ENCODE measurements at places on chromosomes 4 and X.

GRCh38 chrX:26409636-26410035 is 193.7 kb downstream of the MAGEB5 start:
- no peak for DNase-seq

DNA sequence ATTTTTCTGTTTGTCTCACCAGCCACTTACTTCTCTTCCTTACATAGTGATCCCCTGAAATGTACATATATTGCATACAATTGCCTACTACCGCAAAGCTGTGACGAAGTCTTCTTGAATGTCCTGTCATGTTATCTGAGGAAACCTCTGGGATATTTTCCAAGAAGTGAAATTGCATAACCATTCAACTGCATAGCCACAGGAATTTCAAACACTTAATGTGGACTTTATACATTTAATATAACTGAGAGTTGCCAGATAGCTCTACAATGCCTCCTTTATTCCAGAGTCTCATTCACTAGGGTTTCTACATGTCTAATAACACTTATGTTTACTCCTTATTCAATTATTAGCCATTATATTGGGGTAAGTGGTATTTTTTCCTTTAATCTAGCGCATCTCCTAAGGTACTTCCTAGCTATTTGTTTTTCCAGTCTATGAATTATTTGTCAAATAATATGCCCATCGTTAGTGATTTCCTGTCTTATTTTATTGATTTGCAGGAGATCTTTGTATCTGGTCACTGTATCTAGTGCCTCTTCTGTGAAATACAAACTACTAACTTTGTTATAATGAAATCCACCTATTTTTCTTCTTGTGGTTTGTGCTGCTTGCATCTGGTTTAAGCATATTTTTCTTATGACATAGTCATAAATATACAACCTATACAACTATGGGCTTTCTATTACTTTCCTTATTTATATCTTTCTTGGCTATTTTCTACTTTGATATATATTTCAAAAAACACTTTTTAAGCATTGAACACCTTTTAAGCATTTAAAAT is 69.2 kb upstream of the GRID2 start:
- peak; percentile 80 for DNase-seq

GRCh38 chr4:41957634-41958033 is 22.4 kb downstream of the TMEM33 start:
- DNase-seq: peak; percentile 8

DNA sequence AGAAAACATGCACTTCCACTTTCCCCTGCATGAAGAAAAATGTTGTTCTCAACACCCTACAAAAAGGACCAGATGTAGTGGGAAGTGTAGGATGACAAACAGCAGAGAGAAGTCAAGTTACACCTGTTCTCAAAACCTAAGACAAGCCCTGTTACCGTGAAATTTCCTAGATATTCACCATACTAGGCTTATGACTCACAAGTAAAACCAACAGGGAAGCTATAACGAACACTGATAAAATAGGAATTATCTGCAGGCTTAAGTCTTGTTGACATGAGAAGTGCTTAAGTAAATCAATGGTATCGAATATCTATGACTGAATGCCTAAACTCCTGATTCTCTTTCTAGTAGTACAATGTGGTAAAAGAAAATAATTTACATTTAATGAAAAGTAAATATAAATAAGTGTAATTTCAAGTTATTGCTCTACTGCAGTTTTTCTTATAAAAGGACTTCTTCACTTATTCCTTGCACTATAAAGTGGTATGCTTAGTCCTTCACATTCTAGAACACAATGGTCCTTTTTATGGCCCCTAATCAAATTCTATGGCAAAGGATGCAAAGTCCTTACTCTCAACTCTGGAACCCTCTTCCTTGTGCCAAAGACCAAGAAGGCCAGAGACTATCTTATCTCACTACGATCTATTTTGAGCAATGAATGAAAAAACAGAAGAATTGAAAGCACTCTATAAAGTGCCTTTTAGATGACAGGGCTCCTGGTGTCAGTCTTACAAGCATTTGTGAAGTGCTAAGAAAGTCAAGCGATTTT is 19.6 kb downstream of the AP1S2 start:
- DNase-seq: peak; percentile 35
